ENCODE measurements at places on chromosomes 3 and 15.
A peak's percentile ranks its signal among the peaks of the same experiment; 100 is the strongest.

DNA sequence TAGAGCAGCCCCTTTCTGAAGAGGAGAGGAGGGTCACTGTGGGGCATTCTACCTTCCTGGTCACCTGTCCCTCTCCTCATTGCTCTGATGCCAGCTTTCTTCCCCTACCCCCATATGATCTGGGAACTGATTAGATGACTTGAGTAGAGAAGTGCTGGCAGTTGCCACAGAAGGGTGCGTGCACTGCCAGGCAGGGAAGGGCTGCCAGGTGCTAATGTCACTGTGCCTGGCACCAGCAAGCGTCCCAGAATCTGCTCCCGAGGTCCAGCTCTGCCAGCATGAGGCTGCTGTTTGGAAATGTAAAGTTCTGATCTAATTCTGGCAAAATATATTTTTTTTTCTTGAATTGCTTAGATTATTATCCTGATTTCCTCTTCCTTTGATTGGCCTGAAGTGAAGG lies 52.8 kb downstream of the PPM1L start:
- no peak overlapping the region for H3K27ac ChIP-seq
- H3K36me3 ChIP-seq, result no peaks in the 10 kb centered on the region
- DNase-seq, result no peak
- H3K4me3 ChIP-seq, result no peak overlapping the region

GRCh38 chr3:43503067-43503728 lies 118.6 kb downstream of the ANO10 start:
- DNase-seq, result no peak
- no peaks in the 10 kb centered on the region for H3K4me1 ChIP-seq
- no peaks in the 10 kb centered on the region for H3K36me3 ChIP-seq
- no peak overlapping the region for H3K4me3 ChIP-seq

DNA sequence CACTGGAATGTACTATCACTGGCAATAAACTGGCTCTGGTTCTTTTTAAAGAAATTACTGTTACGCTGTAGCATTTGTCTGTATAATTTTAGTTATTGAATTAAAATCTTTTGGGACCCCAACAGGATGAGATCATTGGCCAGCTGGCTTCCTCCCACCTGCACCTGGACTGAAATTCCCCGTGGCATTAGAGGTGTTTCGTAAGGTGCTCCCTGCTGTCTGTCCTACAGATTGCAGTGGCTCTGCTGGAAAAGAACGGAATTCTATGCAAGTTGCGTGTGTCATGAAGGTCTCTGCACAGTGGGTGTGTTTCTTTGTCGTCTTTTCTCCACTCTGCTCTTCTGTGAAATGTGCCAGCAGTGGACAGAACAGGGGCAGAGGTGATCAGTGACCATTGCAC lies 383.4 kb downstream of the PTPRG start:
- H3K27ac ChIP-seq, result no peak overlapping the region
- H3K27me3 ChIP-seq, result no peaks in the 10 kb centered on the region
- no peak for DNase-seq

DNA sequence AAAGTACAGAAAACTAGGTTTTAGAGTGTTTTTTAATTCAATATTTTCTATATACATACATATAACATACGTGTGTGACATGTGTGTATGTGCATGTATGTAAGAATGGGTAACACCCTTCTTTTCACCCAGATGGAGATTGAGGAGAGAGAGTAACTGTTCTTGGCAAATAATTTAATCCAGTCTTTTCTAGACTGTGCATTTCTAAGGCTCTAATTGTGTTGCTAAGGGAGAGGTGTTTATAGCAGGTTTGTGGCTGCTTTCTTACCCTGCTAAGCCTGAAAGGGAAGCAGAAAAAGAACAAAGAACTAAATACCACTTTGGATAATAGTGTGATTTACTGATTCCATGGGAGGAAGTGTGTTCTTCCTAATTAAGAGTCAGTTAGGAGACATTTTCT lies 46.0 kb upstream of the ALDH1L1 start:
- no peaks in the 10 kb centered on the region for H3K4me1 ChIP-seq
- no peaks in the 10 kb centered on the region for H3K27me3 ChIP-seq
- H3K4me3 ChIP-seq, result no peak overlapping the region
- no peaks in the 10 kb centered on the region for H3K36me3 ChIP-seq
- H3K27ac ChIP-seq, result no peak overlapping the region
- no peak for DNase-seq

DNA sequence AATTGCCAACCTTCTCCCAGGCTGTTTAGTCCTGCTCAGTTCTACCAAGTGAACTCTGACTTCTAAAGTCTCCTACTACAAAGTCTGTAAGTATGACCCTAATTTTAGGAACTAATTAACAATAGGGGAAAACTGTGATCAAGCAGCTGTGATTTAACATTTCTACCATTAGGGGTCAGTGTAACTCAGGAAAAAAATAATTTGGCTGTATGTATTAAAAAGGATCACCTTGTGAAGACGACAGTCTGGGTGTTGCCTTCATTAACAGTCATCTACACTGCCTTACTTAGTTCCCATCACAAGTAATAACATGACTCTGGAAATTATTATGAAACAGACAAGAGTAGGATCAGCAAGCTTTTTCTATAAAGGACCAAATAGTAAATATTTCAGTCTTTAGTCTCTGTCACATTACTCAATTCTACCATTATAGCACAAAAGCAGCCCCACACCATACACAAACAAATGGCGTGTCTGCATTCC lies 4.2 kb upstream of the NPHP3 start:
- peaks cover 8% of the 10 kb centered on the region for H3K27me3 ChIP-seq
- peaks cover 12% of the 10 kb centered on the region for H3K4me1 ChIP-seq
- H3K27ac ChIP-seq, result no peak overlapping the region
- H3K4me3 ChIP-seq, result no peak overlapping the region
- H3K36me3 ChIP-seq, result no peaks in the 10 kb centered on the region

DNA sequence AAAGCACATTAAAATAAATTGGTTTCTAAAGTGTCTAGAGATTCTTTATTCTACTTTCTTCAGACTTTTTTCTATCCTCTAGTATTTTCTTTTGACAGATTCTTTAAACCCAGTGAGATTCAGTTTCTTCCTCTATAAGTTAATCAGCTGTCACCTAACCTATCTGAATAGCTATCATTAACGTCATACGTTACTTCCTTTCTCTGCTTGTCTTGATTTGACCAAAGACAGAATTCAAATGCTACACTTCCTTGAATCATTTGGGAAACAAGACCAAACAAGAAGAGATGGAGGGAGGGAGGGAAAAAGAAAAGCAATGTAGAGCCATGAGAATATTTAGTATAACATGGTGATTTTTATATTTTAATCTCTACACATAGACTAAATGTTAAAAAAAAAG lies 235.2 kb downstream of the NAALADL2 start:
- no peaks in the 10 kb centered on the region for H3K4me1 ChIP-seq
- H3K36me3 ChIP-seq, result no peaks in the 10 kb centered on the region
- DNase-seq, result no peak

- no peaks in the 10 kb centered on the region for H3K4me1 ChIP-seq
- no peaks in the 10 kb centered on the region for H3K36me3 ChIP-seq
- no peak overlapping the region for H3K4me3 ChIP-seq
- no peak for DNase-seq
These were observed 248.4 kb downstream of the CPNE4 start for GRCh38 chr3:131786386-131786785.

- no peaks in the 10 kb centered on the region for H3K27me3 ChIP-seq
- DNase-seq, result no peak
- no peak overlapping the region for H3K4me3 ChIP-seq
These were observed 9.3 kb downstream of the BCHE start for GRCh38 chr3:165827883-165828282.

GRCh38 chr3:107578091-107578490 lies 55.3 kb downstream of the BBX start:
- H3K27ac ChIP-seq, result no peak overlapping the region
- no peak overlapping the region for H3K4me3 ChIP-seq
- H3K4me1 ChIP-seq, result no peaks in the 10 kb centered on the region
- no peak for DNase-seq
- no peaks in the 10 kb centered on the region for H3K36me3 ChIP-seq
- no peaks in the 10 kb centered on the region for H3K27me3 ChIP-seq

DNA sequence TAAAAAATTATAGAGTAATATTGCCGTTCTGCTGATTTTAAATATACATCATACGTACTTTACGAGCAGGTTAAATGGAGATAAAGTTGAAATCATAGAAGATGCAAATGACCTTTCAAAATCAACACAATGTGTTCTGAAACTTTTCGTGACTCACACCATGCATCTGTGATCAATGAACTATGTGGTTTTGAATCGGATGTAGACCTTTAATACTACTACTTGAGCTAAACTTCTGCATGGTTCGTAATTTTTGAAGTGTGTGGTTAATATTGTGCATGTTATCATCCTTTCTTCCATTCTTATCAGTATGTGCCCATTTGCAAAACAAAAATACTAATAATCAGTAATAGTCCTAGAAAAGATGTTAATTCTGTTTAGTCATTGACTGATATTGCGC lies 58.9 kb downstream of the GASK1A start:
- DNase-seq, result no peak
- H3K36me3 ChIP-seq, result no peaks in the 10 kb centered on the region
- H3K27me3 ChIP-seq, result no peaks in the 10 kb centered on the region
- H3K4me3 ChIP-seq, result no peak overlapping the region

DNA sequence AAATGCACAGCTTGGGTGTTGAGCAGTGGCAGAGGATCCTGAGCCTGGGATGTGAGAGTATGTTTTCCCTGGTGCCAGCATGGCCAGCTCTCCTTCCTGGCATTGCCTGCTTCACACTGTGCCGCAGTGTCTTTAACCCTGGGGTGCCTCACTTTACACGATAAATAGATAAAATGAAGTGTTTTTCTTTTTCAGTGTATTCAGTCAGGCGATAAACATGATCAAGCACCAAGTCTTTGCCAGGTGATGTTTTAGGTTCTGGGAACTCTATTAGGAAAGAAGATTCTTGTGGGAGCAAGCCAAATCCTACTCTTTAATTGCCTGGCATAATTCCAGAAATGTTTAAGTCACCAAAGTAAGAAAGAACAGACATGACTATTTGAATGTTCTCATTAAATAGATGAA lies 14.0 kb downstream of the ABHD6 start:
- no peaks in the 10 kb centered on the region for H3K27me3 ChIP-seq
- H3K4me3 ChIP-seq, result no peak overlapping the region
- H3K27ac ChIP-seq, result no peak overlapping the region

- peaks cover 52% of the 10 kb centered on the region for H3K36me3 ChIP-seq
- H3K27me3 ChIP-seq, result no peaks in the 10 kb centered on the region
- no peak for DNase-seq
- H3K4me3 ChIP-seq, result no peak overlapping the region
- H3K27ac ChIP-seq, result peak overlapping the region; percentile 40
These were observed 2.6 kb upstream of the ULK3 start for GRCh38 chr15:74845581-74845980.

DNA sequence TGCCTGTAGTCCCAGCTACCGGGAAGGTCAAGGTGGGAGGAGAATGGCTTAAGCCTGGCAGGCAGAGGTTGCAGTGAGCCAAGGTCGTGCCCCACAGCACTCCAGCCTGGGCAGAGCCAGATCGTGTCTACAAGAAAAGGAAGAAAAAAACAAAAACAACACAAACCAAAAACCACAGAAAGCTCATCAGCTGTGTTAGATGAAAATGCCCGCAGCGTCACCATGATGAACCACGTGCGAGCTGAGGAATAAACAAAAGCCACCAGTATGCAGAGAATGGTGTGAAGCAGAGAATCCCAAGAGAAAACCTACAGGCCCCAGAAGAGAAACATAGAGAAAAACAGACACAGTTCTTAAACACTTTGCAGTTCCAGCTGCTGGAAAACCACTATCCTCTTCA lies 19.7 kb upstream of the TM4SF19 start:
- no peak overlapping the region for H3K4me3 ChIP-seq
- H3K27ac ChIP-seq, result no peak overlapping the region
- peaks cover 87% of the 10 kb centered on the region for H3K36me3 ChIP-seq
- no peak for DNase-seq
- no peaks in the 10 kb centered on the region for H3K27me3 ChIP-seq
- H3K4me1 ChIP-seq, result no peaks in the 10 kb centered on the region

DNA sequence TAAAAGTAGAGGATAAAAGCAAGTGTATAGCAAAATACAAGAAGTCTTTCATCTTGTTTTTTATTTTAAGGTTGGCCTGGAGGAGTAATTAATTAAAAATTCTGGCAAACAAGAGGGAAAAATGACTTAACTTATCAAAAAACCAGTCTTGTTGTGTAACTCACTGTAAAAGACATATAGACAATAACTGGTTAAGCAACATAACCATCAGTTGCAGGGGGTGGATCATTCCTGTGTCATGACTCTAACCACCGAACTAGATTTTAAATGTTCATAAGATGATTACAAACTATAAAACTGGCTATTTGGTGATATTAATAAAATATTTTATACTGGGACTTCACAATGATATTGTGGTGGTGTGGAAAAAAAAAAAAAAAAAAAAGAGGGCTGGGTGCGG lies 130.6 kb downstream of the STAG1 start:
- no peak overlapping the region for H3K27ac ChIP-seq
- H3K36me3 ChIP-seq, result peaks cover 41% of the 10 kb centered on the region
- no peaks in the 10 kb centered on the region for H3K4me1 ChIP-seq

DNA sequence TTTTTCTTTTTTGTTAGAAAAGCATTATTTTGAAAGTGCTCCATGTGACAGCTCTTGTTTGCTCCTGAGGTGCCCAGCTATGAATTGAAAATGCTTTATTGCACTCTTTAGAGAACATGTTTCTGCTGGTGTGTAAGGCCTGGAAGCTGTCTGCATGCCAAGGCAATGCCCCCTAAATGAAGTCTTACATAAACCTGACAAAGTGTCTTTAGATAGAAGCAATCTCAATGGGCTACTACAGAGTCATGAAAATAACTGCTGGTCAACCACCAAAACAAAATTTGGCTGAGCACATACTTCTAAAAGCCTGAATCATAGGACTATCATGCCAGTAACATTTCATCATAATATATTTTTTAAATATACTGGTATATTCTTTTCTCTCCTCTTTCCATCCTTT lies 178.7 kb downstream of the THRB start:
- H3K4me3 ChIP-seq, result no peak overlapping the region
- no peak for DNase-seq
- H3K27ac ChIP-seq, result no peak overlapping the region
- H3K4me1 ChIP-seq, result no peaks in the 10 kb centered on the region
- H3K36me3 ChIP-seq, result no peaks in the 10 kb centered on the region
- no peaks in the 10 kb centered on the region for H3K27me3 ChIP-seq

GRCh38 chr3:168029705-168030104 lies 66.0 kb downstream of the GOLIM4 start:
- no peak overlapping the region for H3K27ac ChIP-seq
- no peaks in the 10 kb centered on the region for H3K36me3 ChIP-seq
- no peak overlapping the region for H3K4me3 ChIP-seq
- no peak for DNase-seq
- H3K4me1 ChIP-seq, result no peaks in the 10 kb centered on the region

- H3K4me3 ChIP-seq, result no peak overlapping the region
- no peak overlapping the region for H3K27ac ChIP-seq
- DNase-seq, result no peak
These were observed 6.4 kb downstream of the IQCF1 start for GRCh38 chr3:51896607-51897305.

- no peak overlapping the region for H3K27ac ChIP-seq
- H3K27me3 ChIP-seq, result peaks cover 2% of the 10 kb centered on the region
- H3K36me3 ChIP-seq, result no peaks in the 10 kb centered on the region
- no peak for DNase-seq
- H3K4me3 ChIP-seq, result no peak overlapping the region
- H3K4me1 ChIP-seq, result no peaks in the 10 kb centered on the region
These were observed 230.4 kb upstream of the WNT5A start for GRCh38 chr3:55717481-55717880.

- no peak overlapping the region for H3K27ac ChIP-seq
- peaks cover 3% of the 10 kb centered on the region for H3K36me3 ChIP-seq
- no peaks in the 10 kb centered on the region for H3K4me1 ChIP-seq
- no peak for DNase-seq
These were observed 43.6 kb upstream of the PLXNA1 start for GRCh38 chr3:126939338-126939718.
